Activated T-cell treated with anti-CD3 and anti-CD28 coated beads for 48 hours (primary cell): ENCODE measurements at places on chromosomes 4 and X.

- DNase-seq, result no peak
Observed at GRCh38 chr4:149870008-149870407, 54.4 kb upstream of the IQCM start.

- no peak for DNase-seq
Observed at GRCh38 chr4:5256421-5256820, 205.1 kb downstream of the STK32B start.

GRCh38 chr4:143046454-143046853, 138.3 kb upstream of the USP38 start:
- DNase-seq, result no peak

- DNase-seq, result no peak
Observed at GRCh38 chr4:17981063-17981462, 40.5 kb downstream of the LCORL start.

GRCh38 chrX:154819771-154820341, 14.6 kb upstream of the MPP1 start:
- DNase-seq, result no peak

DNA sequence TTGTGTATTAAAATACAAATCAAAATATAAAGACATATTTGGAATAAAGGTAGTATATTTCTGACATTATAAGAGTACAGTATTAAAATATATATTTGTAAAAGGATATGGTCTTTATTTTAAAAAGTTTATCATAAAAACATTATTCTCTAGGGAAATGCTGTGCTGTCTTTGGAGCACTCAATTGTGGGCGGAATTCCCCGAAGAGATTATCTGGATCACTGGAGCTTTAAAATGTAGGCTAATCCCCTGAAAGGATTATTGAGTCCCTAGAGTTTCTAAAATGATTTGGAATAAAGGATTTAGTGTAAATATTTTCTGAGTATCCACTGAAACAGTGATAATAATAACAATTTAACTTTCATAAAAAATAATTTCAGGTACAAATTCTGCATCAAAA, 1239.4 kb downstream of the TECRL start:
- no peak for DNase-seq

DNA sequence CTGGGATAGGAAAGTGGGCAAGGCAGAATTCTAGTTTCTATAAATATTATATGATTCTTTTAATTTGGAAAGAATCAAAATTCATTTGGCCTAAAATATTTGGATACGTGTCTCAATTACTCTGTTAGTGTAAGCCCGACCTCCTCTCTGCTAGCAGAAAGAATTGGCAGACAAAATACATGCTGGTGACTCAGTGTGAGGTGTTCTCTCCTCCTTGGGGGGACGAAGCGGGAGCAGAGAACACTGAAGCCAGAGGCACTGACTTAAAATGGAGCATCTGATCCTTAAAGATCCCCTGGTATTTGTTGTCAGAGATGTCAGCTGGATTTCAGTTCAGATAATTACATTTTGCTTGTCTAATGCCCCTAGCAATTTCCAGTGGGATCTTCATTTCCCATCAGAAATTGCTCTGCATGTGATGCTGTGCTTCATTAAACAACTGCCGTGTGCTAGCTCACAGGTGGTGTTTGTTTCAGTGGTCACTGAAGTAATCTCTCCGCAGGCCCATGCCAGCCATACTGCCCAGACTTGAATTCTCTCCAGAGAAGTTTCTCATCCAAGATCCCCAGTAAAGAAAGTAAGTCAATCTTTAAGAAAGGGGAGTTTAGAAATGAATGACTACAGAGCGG, 188.7 kb upstream of the TLL1 start:
- DNase-seq, result no peak

DNA sequence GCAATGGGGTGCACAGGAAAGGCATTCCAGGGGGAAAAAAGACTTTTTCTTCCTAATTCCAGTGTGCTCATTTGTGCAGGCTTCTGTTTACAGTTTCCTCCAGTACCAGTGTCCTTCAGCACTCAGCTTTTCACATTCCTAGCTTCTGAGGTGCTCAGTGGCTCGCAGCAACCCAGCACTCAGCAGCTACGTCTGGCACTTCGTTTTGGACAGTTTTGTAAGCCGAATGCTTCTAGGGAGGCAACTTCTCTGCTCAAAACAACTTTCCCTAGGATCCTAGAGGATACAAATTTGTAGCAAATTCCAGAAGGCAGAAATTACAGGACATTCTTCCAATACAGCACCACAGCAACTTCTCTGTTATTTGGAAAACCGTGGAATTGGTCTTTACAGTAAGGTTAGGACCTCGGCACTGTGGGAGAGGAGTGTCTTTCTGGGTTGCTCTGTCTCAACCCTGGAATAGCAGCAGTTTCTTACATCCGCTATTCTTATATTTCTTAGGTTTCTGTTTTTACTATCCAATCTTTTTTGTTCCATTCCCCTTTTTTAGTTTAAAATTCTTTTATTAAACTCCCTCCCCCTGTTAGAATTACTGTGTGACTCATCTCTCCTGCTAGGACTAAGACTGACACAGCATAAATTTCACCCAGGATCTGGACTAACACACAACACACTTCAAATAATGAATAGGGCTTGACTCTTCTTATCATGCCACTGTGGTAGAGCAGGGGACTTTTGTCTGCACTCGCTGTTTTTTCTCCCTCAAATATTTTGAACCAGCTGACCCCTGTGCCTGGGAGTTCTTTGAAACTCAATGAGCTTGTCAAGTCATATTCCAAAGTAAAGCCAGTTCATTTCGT, 1314.7 kb downstream of the FSTL5 start:
- DNase-seq, result no peak

DNA sequence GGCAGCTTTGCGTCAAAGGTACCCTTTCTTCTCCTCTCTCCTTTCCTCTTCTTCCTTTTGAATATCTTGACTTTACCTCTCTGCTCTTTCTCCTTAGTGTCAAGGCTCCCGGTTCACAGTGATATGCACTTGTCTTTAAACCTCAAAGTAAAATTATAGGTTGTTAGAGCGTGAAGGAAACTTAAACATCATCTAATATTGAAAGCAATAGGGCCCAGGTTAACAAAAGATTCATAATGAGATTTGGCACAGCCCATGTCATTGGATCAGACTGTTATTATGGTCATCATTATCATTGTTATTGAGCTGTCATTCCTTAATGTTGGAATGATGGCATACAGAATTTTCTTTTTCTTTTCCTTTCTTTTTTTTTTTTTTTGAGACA, 32.5 kb downstream of the FTHL17 start:
- no peak for DNase-seq

- no peak for DNase-seq
Observed at GRCh38 chr4:76435528-76436319, 695 bp downstream of the SHROOM3 start.

- DNase-seq, result no peak
Observed at GRCh38 chr4:175280153-175280552, 362.0 kb downstream of the ADAM29 start.

GRCh38 chr4:58560736-58561135, 1450.6 kb upstream of the IGFBP7 start:
- DNase-seq, result no peak

GRCh38 chrX:38271154-38271716, 50.6 kb upstream of the SRPX start:
- no peak for DNase-seq

GRCh38 chrX:115535844-115536243, 25.1 kb upstream of the PLS3 start:
- DNase-seq, result no peak

GRCh38 chr4:101229116-101229515, 118.2 kb downstream of the PPP3CA start:
- DNase-seq, result no peak

- DNase-seq, result no peak
Observed at GRCh38 chr4:16505726-16506125, 279.5 kb upstream of the TAPT1 start.

DNA sequence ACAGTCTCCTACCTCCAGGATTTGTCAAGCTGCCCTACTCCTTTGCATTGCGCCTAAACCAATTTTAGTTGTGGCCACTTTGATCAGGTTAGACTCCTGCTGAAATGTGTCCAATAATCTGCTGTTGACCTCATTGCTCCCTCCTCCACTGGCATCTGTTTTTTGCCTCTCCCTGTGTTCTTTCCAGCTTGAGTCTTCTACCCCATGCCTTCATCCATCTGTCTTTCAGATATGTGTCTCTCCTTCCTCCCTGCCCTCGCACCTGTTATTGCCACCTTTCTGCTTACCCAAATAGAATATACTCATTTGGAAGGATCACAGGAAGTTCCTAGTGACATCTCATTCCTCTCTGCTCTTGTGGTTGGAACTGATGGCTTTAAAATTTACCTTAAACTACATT, 366.6 kb upstream of the CLNK start:
- DNase-seq, result no peak

- no peak for DNase-seq
Observed at GRCh38 chrX:125952973-125953372, 213.1 kb downstream of the DCAF12L2 start.

- peak; percentile 34 for DNase-seq
Observed at GRCh38 chrX:19625612-19626011, 110.3 kb upstream of the MAP3K15 start.

DNA sequence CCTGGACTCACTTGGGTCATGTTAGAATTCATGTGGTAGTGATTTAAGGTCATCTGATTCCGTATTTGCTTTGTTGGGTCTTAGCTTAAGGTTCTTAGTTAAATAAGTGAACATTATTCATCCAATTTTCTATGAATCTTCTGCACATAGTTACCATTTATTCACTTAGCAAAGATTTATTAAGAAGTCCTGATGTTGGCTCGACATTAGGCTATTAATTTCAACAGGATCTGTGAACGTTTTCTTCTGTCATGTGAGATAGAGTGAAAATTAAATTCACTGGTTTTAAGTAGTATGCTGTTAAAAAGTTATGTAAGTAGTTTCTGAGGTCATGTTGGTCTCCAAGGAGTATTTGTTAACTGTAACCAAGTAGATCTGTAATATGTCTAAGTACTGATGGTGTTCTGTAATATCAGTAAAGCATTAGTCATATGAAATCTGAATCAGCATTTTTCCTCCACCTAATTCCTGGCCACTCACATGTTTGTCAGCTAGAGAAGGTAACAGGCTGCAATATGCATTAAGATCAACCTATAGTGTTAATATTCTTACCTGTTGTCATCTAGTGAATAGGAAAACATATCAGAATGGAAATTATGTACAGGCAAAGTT, 155.6 kb downstream of the PCDH7 start:
- no peak for DNase-seq

GRCh38 chr4:180380733-180381132, 1862.5 kb upstream of the TENM3 start:
- DNase-seq, result no peak

DNA sequence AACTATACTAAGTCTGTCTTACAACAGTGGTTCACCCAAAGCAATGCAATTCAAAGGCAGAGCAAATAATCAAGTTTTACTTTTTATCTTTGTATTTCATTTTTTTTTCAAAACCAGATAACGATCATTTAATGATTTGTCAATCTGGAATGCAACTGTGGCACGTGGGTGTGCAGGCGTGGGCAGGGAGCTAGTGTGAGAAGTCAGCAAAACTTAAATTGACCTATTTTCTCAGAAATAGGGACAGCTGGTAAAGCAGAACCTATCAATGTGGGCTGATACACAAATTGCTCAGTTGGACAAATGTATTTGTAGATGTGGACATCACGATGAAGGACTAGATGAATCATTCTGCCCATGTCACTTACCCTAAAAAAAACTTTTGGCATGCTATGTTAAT, 105.6 kb downstream of the CBLL2 start:
- no peak for DNase-seq
